Suprapubic skin (tissue), 4 donors: ENCODE measurements at places on chromosomes 6 and 20. TPM values are rescaled to one million over a fixed set of nuclear protein-coding genes. Genes with fewer than 3 reads are reported as not detected.

The PRL gene
- total RNA-seq: not detected

The PSORS1C2 gene
- total RNA-seq: 28.5 TPM

The GRIK2 gene
- 2.3 TPM for total RNA-seq

The COL21A1 gene
- 4.5 TPM for total RNA-seq

The TP53INP2 gene
- total RNA-seq: 19.4 TPM

The SEMG1 gene
- total RNA-seq: not detected

The CNR1 gene
- total RNA-seq: 12.2 TPM

The ARG1 gene
- 31.8 TPM for total RNA-seq

The KIAA1755 gene
- 1.2 TPM for total RNA-seq

The CLVS2 gene
- total RNA-seq: 0.48 TPM

The GCLC gene
- total RNA-seq: 65.0 TPM

The PREX1 gene
- total RNA-seq: 11.3 TPM

The SLC16A10 gene
- 31.6 TPM for total RNA-seq

The ECT2L gene
- not detected for total RNA-seq

The SULF2 gene
- total RNA-seq: 95.4 TPM

The KHDC1 gene
- not detected for total RNA-seq

The LY6G6C gene
- 310 TPM for total RNA-seq

The C20orf96 gene
- total RNA-seq: 0.91 TPM

The B4GALT5 gene
- total RNA-seq: 8.9 TPM

The ANKRD6 gene
- total RNA-seq: 4.1 TPM

The HLA-DOB gene
- total RNA-seq: 3.2 TPM

The HLA-DPA1 gene
- 95.6 TPM for total RNA-seq

The CALHM5 gene
- 1.1 TPM for total RNA-seq

The BCAS1 gene
- total RNA-seq: 2.1 TPM

The SLC17A2 gene
- total RNA-seq: not detected

The CLDN20 gene
- not detected for total RNA-seq

The MEP1A gene
- not detected for total RNA-seq

The ZNF165 gene
- total RNA-seq: 2.1 TPM

The SGK2 gene
- 15.0 TPM for total RNA-seq

The FGD2 gene
- total RNA-seq: 2.4 TPM

The HLA-DQB1 gene
- 1.6 TPM for total RNA-seq

The KHDC1L gene
- not detected for total RNA-seq

The MYT1 gene
- not detected for total RNA-seq

The APCDD1L gene
- total RNA-seq: 1.1 TPM

The SLC4A11 gene
- 9.9 TPM for total RNA-seq

The TUBB2B gene
- total RNA-seq: 19.3 TPM

The PTCRA gene
- not detected for total RNA-seq
